Stimulated activated CD4-positive, alpha-beta T cell treated with anti-CD3 and anti-CD28 coated beads, Interleukin-4, amount 100 ng/mL, for 4 hours (primary cell): ENCODE measurements at places on chromosomes 12 and 14.

- no peak for DNase-seq
Observed at GRCh38 chr14:76984787-76985375, 43.6 kb downstream of the IRF2BPL start.

DNA sequence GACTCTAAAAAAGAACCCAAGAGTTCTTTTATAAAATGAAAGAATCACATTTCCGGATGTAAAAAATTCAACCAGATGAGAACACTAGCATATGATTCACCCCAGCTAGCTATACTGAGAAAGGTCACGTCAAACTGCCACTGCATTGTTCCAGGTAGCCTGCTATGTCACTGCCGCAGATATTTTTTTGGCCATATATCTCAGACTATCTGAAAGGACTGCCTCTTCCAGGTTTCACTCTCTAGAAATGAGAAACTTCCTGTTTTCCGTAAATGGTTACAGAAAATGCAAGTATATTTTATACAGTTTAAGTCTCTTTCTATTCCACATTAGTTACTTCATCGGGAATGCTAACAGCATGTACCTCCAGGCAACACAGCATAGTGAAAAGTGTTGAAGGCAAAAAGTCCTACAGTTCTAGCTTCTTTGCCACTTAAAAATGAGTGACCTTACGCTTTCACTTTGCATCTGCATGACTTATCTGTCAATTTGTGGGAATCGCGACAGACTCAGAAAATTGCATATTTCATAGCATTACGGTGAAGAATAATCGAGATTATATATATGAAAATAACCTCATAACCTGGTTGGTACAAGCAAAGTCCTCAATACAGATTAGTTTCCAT is 105.2 kb downstream of the MED13L start:
- DNase-seq = no peak

DNA sequence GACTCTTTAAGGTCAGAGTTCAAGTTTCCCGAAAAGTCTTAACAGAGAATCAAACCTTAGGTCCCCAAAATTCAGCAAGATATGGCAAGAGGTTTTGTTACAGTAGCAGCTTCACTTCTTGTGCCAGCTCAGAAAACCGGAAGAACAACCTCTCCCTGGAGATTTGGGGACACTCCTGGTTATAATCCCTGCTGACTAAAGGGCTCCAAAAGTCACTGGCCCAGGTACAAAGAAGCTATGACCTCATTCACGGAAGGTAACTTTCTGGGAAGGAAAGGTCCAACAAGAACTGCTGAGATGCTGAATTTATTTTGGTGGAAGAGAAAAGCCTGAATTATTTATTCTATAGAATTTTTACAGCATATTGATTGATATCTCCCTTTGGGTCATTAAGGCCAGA is 55.6 kb upstream of the DIO2 start:
- no peak for DNase-seq

DNA sequence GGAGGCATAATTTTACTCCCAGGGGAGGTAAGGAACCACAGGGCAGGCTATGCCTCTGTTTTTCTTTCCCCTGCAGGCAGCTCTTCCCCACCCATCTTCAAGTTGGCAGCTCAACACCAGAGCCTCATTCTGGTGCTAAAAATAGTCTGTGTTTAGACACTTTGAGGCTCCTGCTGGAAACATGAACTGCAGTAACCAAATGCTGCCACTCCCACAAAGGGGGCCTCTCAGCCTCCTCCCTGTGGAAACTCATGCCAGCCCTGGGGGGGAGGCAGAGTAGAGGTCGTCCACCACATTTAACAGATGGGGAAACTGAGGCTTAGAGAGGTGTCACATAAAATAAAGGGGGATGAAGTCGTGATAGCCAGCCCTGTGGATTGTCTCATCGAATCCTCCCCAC is 61.4 kb downstream of the WSCD2 start:
- no peak for DNase-seq

GRCh38 chr14:93100100-93100499 is 15.6 kb downstream of the ITPK1 start:
- DNase-seq = no peak

GRCh38 chr14:102209224-102209966 is 69.7 kb downstream of the WDR20 start:
- DNase-seq = no peak
